ENCODE measurements at places on chromosomes 16 and 17.

GRCh38 chr16:30949650-30950515 lies 1.0 kb downstream of the ORAI3 start:
- H3K4me3 ChIP-seq = peak overlapping the region; percentile 92
- H3K36me3 ChIP-seq = no peaks in the 10 kb centered on the region
- no peaks in the 10 kb centered on the region for H3K27me3 ChIP-seq
- no peak overlapping the region for H3K27ac ChIP-seq
- H3K4me1 ChIP-seq = peaks cover 7% of the 10 kb centered on the region
- peak; percentile 76 for DNase-seq

DNA sequence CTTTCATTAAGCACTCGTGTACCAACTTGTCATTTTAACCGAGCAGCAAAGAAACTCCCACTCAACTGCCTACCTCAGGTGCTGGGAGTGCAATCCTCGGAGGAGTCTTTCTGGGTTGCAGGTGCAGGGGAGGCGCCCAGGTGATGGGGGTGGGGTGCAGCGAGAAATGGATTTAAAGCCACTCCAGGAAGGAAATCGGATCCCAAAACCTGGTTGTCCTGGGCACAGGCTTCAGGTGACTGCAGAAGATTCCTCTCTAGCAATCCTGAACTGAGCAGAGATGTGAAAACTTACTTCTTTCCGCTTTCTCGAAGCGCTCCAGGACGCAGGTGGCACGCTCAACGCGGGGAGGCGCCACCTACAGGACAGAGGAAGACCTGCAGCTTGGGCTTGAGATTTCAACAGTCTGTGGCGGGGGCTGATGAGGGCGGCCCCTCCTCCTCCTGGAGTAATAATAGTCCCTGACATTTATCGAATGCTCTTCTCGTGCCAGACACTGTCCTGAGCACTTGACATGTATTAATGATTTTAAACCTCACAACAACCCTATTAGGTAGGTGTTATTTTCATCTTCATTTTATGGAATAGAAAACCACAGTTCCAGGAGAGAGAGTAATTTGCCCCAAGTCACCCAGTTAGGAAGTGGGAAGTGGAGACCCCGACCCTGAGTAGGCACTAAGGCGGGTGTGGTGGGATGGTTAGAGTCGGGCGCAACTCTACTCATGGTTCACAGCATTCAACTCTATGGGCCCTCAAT lies 27.2 kb upstream of the SKAP1 start:
- H3K36me3 ChIP-seq = no peaks in the 10 kb centered on the region
- H3K27ac ChIP-seq = no peak overlapping the region

DNA sequence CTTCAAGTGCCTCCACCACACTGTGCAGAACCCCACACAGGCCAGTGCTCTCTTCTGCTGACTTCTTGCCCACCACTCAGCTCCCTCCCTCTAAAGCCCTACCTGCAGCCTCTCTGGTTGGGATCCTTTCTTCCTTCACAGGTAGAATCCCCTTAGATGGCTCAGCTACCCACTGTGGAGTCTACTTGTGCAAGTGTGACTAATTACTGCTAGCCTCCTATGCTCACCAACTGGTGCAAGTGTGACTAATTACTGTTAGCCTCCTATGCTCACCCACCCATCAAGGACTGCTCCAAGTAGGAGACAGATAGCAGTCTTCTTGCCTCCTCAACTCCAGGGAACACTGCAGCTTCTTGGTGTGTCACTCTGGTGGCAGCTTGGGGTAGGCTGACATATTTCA lies 43.6 kb downstream of the TEX14 start:
- H3K36me3 ChIP-seq = no peaks in the 10 kb centered on the region
- H3K4me3 ChIP-seq = no peak overlapping the region

DNA sequence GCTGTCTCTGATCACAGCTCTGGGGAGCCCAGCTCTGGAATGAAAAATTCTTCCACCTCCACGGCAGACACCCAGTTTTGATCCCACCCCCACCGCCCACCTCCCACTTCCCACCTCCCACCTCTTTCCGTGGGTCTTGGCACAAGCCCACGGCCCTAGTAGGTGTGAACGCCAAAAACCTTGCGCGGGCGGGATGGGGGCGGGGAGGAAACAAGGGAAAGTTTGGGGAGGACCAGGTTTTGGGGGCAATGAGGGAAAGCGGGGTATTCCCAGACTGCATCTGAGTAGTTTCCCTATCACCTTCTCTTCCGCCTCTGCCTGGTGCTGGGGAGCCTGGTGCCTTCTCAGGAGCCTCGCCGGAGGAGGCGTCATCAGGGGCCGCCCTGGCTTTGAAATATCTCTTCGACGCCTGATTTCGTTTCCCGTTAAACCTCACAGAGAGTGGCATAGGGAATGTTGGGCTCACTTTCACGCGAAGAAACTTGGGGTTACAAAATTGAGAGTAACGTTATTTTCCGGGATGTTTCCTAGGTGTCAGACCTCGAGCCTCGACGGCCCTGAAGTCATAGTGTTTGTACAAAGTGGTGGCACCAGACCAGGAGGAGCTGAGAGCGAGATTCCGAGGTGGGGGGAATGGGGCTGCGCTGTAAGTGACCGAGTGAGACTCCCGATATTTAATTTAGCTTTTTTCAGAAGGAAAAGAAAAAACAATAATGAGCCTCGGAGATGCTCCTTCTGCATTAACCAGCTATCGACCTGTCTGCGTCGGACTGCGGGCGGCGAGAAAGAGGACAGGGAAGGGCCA lies 1.6 kb upstream of the IRX3 start:
- H3K27me3 ChIP-seq = peaks cover 88% of the 10 kb centered on the region
- no peaks in the 10 kb centered on the region for H3K36me3 ChIP-seq
- H3K4me3 ChIP-seq = peak overlapping the region; percentile 94

GRCh38 chr17:78716814-78717393 lies 65.2 kb downstream of the CYTH1 start:
- H3K4me3 ChIP-seq = peak overlapping the region; percentile 20
- DNase-seq = peak; percentile 36
- peaks cover 32% of the 10 kb centered on the region for H3K4me1 ChIP-seq
